ENCODE measurements at places on chromosomes 7 and 10.

DNA sequence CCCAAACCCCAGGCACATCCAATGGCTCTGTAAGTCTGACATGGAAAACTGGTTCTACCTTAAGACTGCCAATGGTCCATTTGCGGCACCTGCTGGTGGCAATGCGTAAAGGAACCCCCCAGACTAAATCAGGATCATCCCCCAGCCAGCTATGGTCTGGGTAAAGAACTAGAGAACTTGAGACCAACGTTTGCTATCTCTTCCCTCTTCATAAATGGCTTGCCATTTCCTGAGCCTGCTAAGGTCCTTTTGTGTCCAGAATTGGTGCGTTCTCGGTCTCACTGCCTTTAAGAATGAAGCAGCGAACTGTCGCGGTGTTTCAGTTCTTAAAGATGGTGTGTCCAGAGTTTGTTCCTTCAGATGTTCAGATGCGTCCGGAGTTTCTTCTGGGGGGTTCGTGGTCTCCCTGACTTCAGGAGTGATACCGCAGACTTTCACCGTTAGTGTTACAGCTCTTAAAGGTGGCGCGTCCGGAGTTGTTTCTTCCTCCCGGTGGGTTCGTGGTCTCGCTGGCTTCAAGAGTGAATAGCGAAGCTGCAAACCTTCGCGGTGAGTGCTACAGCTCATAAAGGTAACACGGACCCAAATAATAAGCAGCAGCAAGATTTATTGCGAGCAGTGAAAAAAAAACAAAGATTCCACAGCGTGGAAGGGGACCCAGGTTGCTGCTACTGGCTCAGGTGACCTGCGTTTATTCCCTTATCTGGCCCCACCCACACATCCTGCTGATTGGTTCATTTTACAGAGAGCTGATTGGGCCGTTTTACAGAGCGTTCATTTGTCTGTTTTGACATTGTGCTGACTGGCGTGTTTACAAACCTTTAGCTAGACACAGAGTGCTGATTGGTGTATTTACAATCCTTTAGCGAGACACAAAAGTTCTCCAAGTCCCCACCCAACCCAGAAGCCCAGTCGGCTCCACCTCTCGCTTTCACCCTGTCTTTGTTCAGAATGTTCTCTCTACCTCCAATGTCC lies 95.4 kb downstream of the ELMO1 start:
- no peak for DNase-seq

DNA sequence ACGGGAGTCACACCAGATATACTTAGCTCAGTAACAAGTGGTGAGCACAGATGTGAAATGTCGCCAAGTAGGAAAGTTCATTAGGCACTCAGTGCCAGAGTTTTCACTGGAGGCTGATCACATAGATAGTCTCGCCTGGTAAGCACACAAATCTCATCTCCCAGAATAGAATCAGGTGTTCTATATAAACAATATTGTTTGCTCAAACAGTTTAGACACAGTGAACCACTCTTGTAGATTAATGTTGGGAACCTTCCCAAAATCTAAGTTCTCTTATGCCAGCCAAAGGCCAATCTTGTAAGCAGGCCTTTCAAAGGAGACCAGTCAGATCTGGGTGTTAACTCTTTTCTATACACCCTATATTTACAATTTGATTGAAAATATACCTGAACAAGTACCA lies 716.5 kb upstream of the GRM3 start:
- no peak for DNase-seq

DNA sequence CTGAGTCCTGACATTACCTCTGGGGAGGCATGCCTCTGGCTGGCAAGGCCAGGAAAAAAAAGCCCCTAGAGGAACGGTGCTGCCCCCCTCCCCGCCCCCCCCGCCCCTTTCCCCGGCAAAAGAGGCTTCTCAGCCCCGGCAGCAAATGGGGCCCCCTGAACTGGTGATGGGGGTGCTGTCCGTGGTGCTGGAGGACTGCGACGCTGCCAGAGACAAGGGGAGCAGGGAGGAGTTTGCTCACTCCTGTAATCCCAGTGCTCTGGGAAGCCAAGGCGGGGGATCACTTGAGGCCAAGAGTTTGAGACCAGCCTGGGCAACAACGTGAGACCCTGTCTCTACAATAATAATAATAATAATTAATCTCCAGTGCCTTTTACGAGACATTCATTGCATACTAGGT lies 23.7 kb downstream of the SRRM3 start:
- no peak for DNase-seq

- DNase-seq, result no peak
Measured at GRCh38 chr7:155864991-155865690, 52.9 kb upstream of the SHH start.

- no peak for DNase-seq
Measured at GRCh38 chr7:154628556-154628955, 374.4 kb downstream of the PAXIP1 start.

GRCh38 chr10:109981650-109982049 lies 26.1 kb upstream of the ADD3 start:
- no peak for DNase-seq

DNA sequence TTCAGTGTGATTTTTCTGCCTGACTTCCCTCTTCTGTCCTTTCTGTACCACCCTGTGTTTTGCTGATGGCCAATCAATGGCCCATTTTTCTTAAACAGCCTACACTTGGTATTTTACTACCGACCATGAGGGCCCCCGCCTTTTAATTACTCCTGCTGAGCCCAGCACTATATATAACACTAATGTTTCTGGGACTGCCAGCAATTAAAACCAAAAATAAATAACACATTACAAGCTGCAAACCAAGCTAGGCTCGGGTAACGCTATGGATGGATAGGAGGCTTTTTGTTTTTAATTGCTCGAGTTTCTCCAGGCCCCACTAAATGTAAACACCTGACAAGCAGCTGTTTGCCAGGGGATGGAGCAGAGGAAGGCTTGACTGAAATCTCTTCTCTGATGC lies 915.4 kb upstream of the AUTS2 start:
- no peak for DNase-seq

DNA sequence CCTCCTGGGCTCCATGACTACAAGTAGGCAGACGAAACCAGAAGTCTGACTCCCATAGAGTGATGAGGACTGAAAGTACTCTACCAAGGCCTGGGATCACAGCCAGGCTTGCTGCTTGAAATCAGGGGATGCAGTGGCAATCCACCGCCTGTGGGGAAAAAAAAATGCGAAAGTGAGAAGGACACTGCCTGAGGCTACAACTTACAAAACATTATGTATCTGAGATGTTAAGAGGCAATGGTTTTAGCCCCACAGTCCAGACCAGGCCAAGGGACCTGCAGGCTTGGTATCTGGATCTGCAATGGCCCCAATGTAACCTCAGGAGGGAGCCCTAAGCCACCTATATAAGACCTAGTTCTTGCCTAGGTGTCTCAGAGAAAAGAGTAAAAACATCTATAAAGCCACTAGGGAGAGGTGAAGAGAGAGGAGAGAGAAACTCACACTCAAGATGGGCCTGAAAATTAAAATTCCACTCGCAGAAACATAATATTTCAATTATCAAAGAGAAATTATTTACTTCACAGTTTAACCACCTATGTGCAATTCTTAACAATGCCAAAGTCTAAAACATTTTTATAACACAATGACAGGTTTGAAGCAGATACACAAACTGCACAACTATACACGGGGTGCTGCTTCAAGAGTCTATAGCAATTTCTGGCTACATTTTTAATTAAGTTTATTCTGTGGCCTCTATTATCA lies 13.9 kb downstream of the DNAJC1 start:
- DNase-seq, result no peak

- DNase-seq, result peak; percentile 50
Measured at GRCh38 chr10:132942101-132943057, at the start of gene CFAP46. Gene CFAP46 (minus strand): TSS chr10:132942570. CDS start chr10:132942484, 86 bp downstream.

DNA sequence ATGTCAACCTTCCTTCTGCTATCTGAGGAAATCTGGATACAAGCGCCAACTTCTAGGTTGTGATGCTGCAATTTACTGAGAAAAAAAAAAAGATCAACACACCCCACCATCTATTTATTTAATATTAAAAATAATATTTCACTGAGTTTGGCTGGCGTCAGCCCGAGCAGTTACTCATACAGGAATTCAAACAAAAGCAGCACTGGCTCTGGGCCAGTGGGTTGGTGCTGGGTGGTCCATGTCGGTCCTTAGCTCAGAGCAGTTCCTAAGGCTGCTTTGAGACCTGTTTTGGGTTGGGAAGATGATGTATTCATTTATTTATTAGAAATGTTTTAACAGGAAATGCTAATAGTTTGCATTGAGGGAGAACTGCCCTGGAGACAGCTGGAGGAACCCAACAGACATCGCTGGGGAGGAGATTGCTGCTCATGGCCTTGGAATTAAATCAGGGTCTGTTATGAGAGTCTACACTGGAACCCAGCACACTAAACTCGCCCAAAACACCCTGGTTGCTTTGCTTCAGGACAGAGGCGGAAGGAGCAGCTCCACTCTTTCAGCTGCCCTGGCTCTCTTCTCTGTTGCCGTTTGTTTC lies 36.3 kb upstream of the GOT1 start:
- DNase-seq, result no peak

DNA sequence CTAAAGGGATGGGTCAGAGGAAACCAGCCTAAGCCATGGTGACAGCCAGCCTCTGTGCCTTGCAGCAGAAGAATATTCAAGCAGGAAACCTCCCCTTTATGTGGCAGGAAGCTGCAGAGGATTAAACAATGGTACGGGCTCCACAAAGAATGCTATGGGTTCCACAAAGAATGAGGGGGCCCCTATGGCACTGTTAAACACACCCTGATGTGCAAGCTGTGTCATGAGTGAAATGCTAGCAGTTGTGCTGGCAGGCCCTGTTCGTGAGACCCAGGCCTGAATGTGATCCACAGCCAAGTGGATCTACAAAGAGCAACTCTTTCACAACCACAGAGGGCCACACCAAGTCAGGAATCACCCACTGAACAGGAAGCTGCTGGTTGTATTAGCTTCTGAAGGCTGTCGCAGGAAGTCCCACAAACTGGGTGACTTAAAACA lies 68.9 kb downstream of the MYOF start:
- no peak for DNase-seq

DNA sequence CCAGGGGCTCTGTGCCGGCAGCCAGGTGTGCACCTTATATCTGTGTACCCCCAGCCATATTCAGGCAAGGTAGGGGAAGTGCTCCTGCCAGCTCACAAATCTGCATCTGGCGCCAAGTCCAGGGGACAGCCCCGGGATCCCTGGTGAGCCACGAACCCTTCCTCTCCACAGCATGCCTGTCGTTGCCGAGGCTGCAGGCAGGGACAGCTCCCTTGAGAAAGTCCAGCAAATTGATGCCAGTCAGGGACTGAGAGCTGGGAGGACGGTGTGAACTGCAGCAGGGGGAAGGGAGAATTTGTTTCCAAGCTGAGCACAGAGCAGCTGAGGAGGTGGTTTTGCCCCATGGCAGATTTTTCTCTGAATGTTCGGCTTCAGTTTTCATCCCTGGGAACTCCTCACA lies 919 bp downstream of the PLA2G12B start:
- no peak for DNase-seq

GRCh38 chr7:84261509-84261908 lies 66.9 kb upstream of the SEMA3A start:
- DNase-seq, result no peak

DNA sequence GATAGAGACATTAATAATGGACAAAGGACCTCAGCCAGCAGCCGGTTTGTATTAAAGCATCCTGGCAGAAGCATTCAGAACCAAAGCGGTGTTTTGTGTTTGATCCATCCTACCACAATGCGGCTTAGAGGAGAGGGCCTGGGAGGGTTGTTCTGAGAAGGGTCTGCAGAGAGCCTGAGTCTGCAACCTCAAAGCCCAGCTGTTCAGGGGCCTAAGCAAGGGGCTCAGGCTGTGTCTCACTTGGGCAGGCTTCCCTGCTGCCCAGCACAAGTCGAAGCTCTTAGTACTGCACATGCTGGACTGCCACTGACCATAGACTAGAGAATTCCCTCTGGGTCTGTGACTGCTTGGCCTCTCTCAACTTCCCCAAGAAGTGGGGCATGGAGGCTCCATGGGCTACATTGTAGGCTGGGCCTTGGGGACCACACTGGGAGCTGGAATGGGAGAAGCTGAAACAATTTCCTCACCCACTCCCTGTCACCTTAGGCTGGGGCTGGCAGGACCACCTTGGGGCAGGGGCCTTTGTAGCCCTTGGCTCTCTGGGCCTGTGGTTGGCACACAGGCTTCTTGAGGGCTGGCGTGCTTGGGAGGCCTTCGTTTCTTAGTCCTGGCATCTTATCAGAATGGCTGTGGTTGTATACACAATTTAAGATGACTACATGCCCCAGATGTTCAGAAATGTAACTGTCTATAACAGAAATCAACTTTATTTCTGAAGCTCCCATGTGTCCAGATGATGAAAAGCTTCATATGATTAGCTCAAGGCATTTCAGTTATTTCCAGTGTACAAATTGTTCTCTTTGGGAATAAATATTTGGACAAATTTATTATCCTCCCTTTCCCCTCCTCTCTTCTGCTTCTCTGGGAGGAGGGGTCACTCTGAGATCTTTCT lies 44.5 kb downstream of the LRRC18 start:
- no peak for DNase-seq

DNA sequence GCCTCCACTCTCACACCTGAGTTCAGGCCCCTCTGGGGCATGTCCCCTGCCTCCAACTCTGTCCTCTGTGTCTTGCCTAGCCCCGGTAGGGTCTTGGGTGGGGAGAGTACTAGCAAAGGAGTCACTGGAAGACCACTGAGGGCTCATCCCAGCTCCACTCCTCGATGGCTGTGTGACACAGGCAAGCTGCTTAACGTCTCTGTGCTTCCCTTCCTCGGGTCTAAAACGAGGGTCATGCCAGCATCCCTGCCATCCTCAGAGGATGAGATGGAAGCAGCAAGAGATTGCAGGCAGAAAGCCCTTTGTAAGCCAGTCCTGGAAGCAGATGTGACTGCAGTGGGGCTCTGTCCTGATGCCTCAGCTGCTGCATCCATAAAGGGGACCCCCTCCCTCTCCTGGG lies 15.2 kb upstream of the C10orf105 start:
- DNase-seq, result no peak

DNA sequence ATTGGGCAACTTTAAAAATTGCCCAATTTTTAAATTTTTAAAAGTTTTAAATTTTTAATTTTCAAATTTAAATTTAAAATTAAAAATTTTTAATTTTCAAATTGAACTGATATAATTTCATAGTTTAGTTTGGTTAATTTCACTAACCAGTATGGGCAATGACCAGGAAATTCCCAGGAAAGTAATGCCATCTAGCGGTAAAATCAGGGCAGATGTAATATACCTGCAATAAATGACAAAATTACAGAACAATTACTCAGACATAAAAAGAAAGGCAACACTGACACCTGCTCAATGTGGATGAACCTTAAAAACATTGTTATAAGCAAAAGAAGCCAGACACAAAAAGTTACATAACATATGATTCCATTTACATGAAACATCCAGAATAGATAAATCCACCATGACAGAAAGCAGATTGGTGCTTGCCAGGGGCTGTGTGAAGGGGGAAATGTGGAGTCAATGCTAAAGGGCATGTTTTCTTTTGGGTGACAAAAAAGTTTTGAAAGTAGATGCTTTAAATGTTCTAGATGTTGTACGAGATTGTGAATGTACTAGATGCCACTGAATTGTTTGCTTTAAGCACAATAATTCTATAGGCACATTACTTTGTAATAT lies 28.6 kb upstream of the SLC16A12 start:
- DNase-seq, result peak; percentile 6

DNA sequence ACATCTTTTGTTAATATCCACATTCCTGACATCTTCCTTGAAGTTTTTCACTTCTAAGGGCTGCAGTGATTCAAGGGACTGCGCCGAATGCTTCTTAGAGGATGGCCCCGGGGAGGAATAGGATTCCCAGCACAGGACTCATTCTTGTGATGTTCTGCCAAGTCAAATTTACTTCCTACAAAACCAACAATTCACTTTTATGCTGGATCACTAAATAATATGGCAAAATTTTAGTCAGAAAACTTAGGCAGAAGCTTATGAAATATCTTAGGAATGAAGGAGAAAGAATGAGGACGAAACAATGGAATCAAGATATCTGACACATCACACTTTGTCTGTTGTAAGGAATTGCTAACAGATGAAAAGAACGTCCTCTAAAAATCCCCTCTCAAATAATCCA lies 151.5 kb downstream of the JAZF1 start:
- no peak for DNase-seq
